Activated CD4-positive, CD25-positive, alpha-beta regulatory T cell treated with anti-CD3 and anti-CD28 coated beads, Interleukin-2, amount 50 U/mL, for 24 hours (primary cell): ENCODE measurements at places on chromosomes 7 and 10.

DNA sequence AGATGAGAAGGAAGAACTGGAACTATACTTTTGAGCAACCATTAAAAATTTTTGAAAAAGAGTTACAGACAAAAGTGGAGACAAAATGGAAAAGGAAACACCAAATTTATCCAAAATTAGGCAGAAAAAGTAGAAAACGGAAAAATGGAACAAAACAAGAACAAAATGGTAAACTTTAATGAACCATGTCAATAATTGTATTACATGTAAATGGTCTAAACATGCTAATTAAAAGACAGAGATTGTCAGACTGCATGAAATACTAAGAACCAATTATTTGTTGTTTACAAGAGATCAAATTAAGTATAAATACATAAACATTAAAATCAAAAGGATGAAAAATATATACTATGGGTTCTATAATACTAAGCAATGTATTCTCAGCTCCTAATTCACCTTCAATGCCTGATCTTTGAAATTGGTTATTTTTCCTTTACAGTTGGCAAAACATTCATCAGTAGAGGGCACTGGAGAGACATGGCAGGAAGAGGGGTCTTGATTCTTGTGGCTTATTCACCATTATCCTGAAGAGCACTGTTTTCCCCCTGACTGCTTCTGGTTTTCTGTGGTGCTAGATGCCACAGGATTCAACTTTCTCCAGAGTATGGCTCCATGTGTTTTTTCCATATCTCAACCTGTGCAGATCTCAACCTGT, 124.9 kb downstream of the ELFN1 start:
- no peak for ATAC-seq

DNA sequence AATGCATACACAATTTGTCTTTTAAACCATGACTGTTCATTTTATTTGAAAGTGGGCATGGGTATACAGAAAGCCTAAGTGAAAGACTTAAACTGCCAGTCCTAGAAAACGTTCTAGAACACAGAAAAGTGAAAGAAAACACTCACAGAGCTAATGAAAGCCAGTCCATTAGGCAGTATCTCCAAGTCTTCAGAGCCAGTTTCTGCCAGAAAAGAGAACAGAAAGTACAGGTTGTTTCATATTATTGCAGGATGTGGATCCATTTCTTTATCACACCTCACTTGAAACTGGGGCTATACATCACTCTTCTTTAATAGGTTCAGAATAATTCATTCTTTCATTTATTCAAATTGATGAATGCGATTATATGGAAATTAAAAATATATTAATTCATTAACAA, 7.7 kb downstream of the PON1 start:
- ATAC-seq: no peak

- no peak for ATAC-seq
Observed at GRCh38 chr7:159099711-159100231, 44.9 kb downstream of the VIPR2 start.

DNA sequence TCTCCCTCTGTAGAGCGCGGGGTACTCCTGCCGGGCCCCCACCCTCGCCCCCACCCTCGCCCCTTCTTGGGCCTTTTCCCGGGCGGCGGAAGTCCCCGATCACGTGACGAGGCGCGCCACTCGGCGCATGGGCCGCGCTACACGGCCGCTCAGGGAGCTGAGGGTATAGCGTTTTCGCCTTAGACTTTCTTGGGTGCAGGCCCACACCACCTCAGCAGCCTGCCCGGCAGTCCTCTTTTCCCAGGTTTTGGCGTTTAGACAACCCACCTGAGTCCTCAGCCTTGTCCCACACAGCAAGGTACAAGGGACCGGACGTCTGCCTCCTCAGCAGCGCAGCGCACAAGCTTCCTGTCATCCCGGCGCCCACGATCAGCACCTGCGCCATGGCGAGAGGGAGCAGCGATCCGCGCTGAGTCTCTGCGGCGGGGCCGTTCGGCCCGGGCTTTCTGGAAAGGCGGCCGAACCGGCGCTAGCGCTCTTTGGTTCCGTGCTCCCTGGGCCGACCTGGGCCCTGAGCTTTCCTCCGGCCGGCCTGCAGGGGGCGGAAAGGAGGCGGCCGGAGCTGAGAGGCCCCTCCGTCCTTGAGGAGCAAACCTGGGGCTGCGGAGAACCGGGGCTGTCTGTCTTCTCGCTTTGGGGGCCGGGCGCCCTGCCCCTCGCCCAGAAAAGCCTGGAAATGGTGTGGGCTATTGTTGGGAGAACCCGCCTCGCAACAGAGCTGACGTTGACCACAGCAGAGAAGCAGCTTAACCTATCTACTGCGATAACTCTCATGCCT, at the start of gene RNLS:
RNLS (minus strand) TSS at position 513 of the 778 bp plus-strand sequence.
- ATAC-seq: peak; percentile 87

- no peak for ATAC-seq
Observed at GRCh38 chr7:98724591-98724990, 107.5 kb downstream of the NPTX2 start.
